Activated CD4-positive, alpha-beta T cell treated with anti-CD3 and anti-CD28 coated beads, Interleukin-2, amount 50 U/mL, for 24 hours (primary cell): ENCODE measurements at places on chromosomes 7 and 10.

DNA sequence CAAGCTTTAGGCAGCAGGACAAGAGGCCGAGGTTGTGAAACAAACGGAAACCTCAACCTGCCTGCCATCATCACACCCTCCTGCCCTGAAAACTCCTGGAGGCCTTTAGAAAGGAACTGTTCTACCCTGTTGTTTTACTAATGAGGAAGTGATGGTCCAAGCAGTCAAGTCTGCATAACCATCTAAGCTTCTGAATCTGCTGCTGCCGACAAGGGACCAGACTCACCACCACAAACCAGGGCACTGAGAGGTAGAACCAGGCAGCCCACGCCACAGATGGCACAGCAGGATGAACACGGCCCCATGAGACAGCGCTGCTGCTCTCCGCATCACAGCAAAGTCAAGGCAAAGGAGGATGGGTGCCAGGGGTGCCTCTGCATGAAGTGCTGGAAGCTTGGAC is 209.4 kb downstream of the CELF2 start:
- DNase-seq: no peak

GRCh38 chr7:157299613-157300368 is 37.0 kb upstream of the DNAJB6 start:
- DNase-seq: no peak

- DNase-seq: no peak
Observed at GRCh38 chr10:96896884-96897589, 64.9 kb downstream of the LCOR start.

GRCh38 chr7:11747715-11748485 is 84.1 kb downstream of the THSD7A start:
- DNase-seq: no peak

DNA sequence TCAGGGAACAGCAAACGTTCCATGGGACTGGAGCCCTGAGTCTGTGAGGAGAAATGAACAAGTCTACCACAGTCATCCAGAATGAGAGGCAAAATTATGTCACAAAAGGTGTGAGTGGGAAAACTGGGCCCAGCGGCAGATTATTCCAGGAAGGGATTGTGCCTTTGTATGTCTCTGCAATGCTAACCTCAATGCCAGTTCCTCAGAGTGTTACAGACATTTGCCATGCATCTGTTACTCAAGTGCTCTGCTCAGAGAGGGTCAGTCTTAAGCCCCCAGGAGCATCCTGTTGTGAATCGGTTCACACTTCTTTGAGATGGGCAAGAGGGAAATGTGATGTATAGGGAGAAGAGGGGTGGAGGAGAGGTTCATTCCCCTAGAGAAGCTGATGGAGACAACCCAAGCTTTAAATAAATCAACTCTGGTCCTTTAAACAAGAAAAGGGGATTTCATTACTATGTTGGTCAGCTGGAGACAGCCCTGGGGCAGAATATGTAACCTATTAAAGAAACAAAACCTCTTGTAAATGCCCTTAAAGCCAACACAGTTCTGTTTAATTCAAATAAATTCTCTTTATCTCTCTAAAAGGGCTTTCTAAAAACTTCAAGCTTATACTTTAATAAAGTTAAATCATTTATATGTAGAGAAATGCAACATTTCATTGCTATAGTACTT is 85.9 kb upstream of the GRB10 start:
- no peak for DNase-seq

- no peak for DNase-seq
Observed at GRCh38 chr10:22464966-22465629, 119.8 kb downstream of the SPAG6 start.

GRCh38 chr10:116014871-116015582 is 258.0 kb downstream of the GFRA1 start:
- DNase-seq: no peak

GRCh38 chr7:140211698-140212097 is 34.9 kb upstream of the KDM7A start:
- DNase-seq: no peak

- peak; percentile 21 for DNase-seq
Observed at GRCh38 chr10:103265717-103266329, 11.1 kb upstream of the INA start.

GRCh38 chr7:121187222-121187621 is 141.6 kb upstream of the WNT16 start:
- no peak for DNase-seq

DNA sequence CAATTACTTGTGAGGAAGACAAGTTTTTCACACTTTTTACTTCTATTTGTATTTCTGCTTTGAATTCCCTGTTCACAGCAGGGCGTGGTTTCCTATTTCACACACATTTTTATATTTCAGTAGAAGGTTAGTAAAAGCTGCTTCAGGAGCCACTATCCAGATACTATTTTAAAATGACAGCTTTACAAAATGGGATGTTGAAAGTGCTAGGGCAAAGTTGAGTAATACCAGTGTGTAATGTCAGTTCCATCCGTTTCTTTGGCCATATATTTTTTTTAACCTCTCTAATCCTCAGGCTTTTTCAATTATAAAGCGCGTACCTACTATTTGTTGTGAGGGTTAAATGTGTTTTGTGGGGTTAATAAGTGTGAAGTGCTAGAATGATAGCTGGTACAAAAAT is 276.6 kb downstream of the GPR158 start:
- DNase-seq: no peak

- DNase-seq: no peak
Observed at GRCh38 chr7:156993021-156993924, 17.2 kb downstream of the MNX1 start.

DNA sequence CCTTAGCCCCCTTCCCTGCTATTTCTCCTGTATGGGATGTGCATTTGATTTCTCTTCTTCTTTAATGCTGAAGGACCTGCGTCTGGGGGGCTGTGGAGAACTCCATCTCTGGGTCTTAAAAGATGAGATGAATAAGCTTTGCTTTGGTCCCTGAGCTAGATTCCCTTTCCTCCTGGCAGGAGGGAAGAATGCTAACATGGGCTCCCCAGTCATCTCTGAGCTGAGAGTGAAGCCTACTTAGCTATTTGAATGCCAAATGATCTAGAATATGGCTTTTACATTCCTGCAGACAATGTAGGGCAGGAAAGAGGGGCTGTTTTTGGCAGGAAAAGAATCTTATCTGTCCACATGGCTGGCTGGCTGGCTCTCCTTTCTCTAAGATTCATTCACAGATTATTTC is 62.6 kb upstream of the EFCAB10 start:
- no peak for DNase-seq

DNA sequence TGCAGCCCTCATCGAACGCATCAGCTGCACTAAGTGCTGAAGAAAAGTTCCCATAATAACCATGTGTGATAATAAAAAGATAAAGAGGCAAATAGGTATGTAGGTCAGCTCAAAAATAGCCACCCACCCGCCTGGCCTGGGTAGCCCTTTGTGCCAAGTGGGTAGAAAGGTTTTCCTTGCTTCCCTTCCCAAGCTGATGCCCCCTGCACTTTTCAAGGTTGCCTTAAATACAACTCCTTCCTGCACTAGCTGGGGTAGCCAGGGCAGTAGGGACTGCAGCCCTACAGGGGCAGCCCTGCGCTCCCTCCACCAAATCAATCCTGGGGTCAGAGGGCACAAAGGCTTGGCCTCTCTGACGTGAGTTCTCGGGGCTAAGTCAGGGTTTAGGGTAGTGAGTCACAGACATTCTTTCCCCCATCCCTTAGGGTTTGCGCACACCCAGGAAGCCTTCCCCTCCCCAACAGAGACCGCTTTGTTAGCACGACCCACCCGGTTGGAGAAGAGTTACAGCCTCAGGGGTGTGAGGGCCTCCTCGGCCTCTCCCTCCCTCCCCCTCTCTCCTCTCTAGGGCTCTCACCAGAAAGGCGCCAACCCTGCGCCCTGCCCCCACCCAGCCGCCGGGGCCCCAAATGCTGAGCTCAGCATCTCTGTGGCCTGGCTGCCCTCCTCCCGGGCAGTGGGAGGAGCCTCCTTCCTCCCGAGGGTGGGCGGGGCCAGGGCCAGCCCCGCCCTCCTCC is 13.3 kb upstream of the DDIT4 start:
- DNase-seq: peak; percentile 67

DNA sequence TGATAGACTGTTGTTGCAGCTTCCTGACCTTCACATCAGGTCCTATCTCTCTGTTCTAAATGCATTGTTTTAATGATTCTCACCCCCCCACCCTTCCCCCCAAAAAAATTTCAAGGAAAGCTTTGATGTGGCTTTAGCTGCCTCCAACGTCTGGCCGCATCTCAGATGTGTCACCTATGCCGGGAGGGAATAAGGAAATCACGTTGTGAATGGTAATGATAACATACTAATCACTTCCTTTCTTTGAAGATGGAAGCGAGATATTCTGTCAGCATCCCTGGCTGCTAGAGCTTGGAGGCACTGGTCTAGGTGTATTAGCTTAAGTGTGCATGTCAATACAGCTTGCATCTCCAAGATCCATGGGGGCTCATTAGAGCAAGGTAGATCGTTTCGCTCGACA is 89.6 kb downstream of the VTI1A start:
- DNase-seq: no peak

DNA sequence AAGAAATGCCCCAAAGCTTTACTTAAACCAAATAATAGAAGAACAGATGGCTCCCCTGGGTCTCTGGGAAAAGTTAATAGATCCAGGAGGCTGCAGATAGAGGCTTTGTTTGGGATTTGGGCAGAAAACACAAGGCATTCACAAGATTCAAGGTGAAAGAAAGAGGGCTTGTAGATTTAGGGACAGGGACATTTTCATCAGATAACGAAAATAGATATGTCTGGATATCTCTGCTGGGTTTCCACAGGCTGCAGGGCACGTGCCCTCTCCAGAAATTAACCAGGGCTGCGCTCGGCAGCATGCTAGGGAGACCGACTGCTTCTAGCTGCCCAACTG is 14.9 kb downstream of the CARD11 start:
- no peak for DNase-seq

- DNase-seq: no peak
Observed at GRCh38 chr7:875051-875450, 1.3 kb upstream of the GET4 start.

- DNase-seq: no peak
Observed at GRCh38 chr10:94027197-94027596, 33.5 kb downstream of the PLCE1 start.

DNA sequence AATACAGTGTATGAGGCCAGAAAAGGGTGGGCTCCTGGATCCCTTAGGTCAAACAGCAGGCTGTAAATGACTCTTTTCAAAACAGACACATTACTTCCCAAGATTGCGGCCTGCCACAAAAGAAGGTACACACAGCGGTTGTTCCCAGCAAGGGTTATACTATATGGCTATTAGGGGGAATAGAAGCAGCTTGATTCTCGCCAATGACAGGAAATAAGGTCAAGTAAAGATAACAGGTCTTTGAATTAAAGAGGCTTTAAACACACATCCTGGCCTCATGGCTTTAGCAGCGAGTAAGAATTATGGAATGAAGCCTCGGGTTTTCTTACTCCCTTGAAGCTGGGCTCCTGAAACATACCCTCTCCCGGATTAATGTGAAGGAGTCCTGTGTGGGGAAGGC is 58.3 kb downstream of the CYP26A1 start:
- no peak for DNase-seq

GRCh38 chr7:68707159-68707558 is 891.1 kb upstream of the AUTS2 start:
- DNase-seq: no peak

DNA sequence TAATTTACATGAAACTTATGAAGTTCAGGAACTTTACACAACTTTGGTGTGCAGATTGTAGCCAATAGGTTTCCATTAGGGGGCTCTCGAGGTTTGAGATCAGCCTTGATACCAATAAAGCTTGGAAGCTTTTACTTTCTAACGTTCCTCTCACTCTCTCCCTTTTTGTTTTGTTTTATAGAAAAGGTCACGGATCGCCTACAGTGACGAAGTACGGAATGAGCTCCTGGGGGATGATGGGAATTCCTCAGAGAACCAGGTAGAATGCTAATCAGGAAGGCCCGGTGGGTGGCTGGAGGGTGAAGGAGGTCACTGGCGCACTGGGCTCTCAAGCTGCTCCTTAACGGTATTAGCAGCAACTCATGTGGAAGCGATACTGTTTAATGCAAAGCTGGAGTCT is 79.9 kb downstream of the VTI1A start:
- DNase-seq: no peak
